Fibroblast of skin of abdomen (primary cell): ENCODE measurements at places on chromosomes 3 and 15.
A peak's percentile ranks its signal among the peaks of the same experiment; 100 is the strongest.

GRCh38 chr3:179771797-179772196, 119.0 kb downstream of the USP13 start:
- DNase-seq, result no peak

DNA sequence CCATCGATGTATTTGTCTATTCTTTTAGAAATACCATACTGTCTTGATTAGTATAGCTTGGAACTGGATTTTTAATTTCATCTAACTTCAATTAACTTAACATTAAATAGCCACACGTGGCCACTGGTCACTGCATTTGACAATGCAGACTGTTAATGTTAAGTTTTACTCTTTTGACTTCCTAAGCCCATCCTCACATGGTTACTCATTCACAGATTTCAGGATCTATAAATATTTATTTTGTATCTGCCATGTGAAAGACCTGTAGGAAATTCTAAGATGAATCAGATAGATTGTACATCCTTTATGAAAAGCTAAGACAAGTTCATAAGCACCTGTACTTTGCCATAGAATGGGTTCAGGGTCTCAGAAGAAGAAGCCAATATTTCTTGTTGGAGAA, 8.3 kb upstream of the RORA start:
- DNase-seq, result no peak

DNA sequence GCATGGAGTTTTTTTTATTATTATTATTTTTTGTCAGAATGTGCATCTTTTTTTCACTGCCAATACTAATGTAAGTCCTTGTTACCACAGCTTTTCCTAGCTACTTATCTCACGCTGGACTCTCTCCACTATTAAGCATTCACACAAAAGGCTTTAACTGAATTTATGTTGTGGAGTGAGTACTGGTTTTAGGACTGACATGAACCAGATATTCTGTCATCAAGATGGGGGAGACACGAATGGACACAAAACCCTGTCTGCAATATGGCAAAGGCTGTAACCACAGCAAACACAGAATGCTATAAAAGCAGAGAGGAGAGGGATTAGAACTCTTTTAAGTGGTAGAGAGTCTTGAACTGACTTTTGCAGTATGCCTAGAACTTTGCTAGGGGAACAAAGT, 592.2 kb upstream of the TBL1XR1 start:
- no peak for DNase-seq

DNA sequence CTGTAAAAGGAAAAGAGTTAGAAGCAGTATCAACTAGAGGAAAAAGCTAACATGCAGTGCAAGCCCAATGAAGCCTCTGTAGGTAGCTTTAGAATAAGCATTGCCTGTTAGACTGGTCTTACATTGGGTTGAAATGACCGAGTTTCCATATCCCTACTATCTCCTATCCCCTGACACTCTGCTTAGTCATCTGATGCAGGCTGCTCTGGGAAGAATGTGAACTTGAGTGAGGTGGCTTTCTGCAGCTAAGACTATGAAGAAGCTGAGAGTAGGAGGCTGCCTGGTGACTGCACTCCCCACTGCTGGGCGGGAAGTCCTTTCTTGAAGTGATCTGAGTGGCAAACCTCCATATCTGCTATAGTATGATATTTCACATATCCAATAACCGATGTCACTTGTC, 64.7 kb downstream of the OXSM start:
- peak; percentile 68 for DNase-seq

GRCh38 chr15:65863106-65863505, 6.2 kb upstream of the RAB11A start:
- DNase-seq, result no peak

- no peak for DNase-seq
Measured at GRCh38 chr3:71876135-71877105, 91.5 kb upstream of the PROK2 start.

- peak; percentile 88 for DNase-seq
Measured at GRCh38 chr3:134462331-134462941, 23.3 kb downstream of the ANAPC13 start.

- DNase-seq, result no peak
Measured at GRCh38 chr3:115161168-115161834, 14.2 kb upstream of the ZBTB20 start.

- peak; percentile 77 for DNase-seq
Measured at GRCh38 chr15:39597751-39598185, 16.9 kb downstream of the THBS1 start.

DNA sequence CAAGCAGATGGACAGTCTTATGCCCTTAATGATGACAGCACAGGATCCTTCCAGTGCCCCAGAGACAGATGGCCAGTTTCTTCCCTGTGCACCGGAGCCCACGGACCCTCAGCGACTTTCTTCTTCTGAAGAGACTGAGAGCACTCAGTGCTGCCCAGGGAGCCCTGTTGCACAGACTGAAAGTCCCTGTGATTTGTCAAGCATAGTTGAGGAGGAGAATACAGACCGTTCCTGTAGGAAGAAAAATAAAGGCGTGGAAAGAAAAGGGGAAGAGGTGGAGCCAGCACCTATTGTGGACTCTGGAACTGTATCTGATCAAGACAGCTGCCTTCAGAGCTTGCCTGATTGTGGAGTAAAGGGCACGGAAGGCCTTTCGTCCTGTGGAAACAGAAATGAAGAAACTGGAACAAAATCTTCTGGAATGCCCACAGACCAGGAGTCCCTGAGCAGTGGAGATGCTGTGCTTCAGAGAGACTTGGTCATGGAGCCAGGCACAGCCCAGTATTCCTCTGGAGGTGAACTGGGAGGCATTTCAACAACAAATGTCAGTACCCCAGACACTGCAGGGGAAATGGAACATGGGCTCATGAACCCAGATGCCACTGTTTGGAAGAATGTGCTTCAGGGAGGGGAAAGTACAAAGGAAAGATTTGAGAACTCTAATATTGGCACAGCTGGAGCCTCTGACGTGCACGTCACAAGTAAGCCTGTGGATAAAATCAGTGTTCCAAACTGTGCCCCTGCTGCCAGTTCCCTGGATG, 198.7 kb downstream of the AKAP13 start:
- DNase-seq, result no peak

DNA sequence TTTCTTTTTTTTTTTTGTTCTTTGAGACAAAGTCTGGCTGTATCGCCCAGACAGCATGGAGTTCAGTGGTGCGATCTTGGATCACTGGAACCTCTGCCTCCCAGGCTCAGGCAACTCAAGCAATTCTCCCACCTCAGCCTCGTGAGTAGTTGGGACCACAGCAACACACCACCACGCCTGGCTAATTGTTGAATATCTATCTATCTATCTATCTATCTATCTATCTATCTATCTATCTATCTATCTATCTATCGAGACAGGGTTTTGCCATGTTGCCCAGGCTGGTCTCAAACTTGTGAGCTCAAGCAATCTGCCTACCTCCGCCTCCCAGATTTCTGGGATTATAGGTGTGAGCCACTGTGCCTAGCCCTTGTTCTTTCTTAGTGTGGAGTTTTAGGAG, 143.3 kb upstream of the DPH6 start:
- DNase-seq, result no peak

DNA sequence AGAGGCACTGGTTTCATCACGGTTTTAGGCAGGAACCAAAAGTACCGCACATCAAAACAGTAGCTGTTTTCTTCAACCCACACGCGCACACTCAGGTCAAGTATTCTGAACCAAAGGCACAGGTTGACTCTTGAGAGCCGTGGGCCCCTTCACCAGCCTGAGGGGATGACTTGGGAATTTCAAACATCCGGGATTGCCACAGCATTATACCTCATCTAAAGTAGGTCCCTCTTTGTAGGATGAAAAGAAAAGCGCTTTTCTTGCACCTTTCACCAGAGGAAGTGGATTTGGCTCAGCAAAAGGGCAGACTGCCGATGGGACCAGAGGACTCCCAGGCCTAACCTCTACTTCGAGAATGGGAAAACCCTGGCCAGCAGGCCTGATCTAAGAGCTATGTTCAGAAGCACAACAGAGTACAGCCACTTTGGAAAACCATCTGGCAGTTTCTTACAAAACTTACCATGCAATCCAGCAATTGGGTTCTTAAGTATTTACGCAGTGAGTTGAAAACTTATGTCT, 88.2 kb upstream of the PROK2 start:
- no peak for DNase-seq

DNA sequence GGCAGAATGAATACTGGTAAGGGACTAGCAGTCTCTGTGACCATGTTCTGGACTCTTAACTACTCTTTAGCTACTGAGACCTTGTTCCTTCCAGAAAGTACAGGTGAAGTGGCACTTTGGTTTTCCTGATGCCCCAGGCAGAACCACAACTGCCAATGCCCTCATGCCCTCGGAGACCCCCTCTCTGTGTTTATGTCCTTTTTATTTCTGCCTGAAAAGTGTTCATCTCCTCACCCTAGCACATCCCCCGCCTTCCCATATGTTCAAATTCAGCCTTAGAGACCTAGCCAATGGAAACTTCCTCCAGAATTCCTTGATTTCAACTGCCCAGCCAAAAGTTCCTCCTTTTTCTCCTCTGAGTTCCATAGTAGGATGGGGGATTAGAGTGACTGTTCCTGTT, 23.3 kb upstream of the RASGRF1 start:
- DNase-seq, result no peak

- DNase-seq, result peak; percentile 27
Measured at GRCh38 chr15:83767741-83768140, 113.8 kb downstream of the ADAMTSL3 start.

- DNase-seq, result peak; percentile 94
Measured at GRCh38 chr3:45551214-45552010, 43.1 kb upstream of the LIMD1 start.

- no peak for DNase-seq
Measured at GRCh38 chr3:32643354-32643753, 41.6 kb upstream of the CNOT10 start.

GRCh38 chr3:150871192-150871591, 34.0 kb downstream of the MINDY4B start:
- DNase-seq, result peak; percentile 9

DNA sequence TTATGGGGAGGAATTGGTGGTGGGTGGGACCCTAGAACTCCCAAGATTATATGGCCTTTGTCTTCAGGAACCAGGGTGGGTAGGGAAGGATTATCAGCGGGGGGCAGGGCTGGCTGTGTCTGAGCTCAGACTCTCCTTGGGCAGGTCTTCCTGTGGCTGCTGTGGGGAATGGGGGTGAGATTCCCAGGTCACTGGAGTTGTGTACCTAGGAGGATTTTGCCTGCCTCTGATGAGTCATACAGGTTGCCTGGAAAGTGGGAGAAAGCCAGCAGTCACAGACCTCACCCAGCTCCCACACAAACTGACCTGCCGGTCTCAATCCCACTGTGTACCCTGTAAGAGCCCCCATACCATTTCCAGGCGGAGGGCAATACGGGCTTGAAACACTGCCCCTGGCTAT, 209.9 kb upstream of the CNTN3 start:
- no peak for DNase-seq

DNA sequence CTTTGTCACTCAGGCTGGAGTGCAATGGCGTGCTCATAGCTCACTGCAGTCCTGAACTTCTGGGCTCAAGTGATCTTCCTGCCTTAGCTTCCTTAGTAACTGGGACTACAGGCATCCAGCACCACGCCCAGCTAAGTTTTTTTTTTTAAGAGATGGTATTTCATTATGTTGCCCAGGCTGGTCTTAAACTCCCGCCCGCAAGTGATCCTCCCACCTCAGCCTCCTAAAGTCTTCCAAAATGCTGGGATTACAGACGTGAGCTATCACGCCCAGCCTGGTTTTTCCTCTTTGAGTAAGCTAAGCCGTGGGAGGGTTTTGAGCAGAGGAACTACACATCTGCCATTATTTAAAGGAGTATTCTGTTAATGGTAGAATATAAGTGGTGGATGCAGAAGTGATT, 7.4 kb upstream of the LRRFIP2 start:
- DNase-seq, result peak; percentile 23

GRCh38 chr3:144754076-144754783, 782.6 kb downstream of the DIPK2A start:
- DNase-seq, result no peak

- peak; percentile 27 for DNase-seq
Measured at GRCh38 chr3:168467115-168467714, 371.5 kb upstream of the GOLIM4 start.
